ENCODE measurements at places on chromosomes 7 and 10.

GRCh38 chr10:96548589-96548988 lies 34.9 kb upstream of the TLL2 start:
- DNase-seq = no peak

DNA sequence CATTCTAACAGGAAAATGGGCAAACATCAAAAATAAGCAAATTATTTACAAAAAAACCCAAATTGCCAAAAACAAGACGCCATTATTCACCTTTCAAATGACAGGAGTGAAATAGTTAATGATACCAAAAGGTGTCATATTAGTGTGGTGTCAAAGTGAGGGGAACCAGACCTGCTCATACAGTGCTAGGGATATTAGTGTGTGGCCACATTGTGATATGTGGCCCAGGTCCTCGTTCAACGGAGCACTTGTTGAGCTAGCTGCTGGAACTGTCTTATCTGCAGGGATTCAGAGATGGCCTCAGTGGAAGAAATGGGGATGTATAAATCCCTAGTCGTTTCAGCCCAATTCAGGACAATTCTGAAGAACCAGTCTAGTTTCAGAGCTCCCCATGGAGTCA lies 41.2 kb downstream of the GPR85 start:
- DNase-seq = no peak

DNA sequence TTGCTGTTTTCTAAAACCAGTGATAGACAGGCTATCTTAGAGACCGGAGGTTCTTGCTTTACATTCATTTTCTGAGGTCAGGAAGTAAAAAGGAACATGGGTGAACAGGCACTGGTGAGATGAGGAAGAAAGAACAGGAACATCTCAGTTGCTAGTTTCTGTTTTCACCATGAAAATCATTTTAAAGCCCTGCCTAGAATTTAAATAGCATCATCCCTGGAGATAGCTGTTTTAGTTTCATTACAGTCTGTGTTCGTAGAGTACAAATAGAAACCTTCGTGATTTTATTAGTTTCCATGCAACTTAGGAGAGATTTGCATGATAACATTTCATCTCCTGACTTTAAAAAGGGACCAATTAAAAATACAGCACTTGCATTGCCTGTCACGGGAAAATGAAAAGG lies 14.7 kb downstream of the KCNMA1 start:
- DNase-seq = no peak

DNA sequence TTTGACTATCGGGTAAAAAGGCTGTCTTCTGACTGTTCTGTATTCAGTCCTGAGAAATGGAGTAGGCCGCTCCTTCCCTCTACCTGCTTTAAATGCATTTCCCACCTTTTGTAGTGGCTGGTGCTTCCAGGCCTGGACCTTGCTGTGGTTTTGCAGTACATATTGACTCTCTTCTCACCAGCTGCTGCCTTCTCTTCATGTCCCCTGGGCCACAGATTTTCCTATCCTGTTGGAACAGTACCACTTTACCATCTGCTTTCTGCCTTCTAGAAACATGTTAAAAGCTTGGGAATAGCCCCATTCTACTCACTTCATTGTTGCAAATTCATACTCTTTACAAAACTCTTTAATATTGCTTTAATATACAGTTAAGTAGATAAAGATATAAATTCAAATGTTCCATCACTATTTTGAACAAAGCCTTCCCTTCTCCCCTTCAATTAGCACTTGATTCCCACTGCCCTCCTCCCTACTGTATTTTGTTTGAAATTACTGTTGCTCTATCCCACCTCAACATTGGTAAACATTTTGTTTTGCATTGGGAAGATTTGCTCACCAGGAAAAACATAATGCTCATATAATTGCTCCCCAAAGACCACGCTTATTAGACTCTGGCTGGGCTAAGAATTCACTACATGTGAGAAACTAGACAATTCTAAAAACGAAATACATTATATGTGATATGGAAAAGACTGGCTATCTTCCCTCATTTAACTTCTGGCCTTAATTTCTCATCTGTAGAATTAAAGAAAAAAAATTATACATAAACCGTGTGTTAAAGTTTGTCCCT lies 17.3 kb upstream of the SEMA3C start:
- DNase-seq = no peak

GRCh38 chr7:45342236-45342635 lies 184.6 kb downstream of the RAMP3 start:
- DNase-seq = no peak
